Cortex of kidney (tissue), 1 donor: ENCODE measurements at places on chromosomes 7 and 10.

- DNase-seq, result no peak
These were observed 61.7 kb downstream of the ICA1 start for GRCh38 chr7:8200316-8200715.

GRCh38 chr10:102146971-102147428, 5.2 kb upstream of the NOLC1 start:
- no peak for DNase-seq

- no peak for DNase-seq
These were observed 1.8 kb upstream of the ATG9B start for GRCh38 chr7:151025924-151026671.

DNA sequence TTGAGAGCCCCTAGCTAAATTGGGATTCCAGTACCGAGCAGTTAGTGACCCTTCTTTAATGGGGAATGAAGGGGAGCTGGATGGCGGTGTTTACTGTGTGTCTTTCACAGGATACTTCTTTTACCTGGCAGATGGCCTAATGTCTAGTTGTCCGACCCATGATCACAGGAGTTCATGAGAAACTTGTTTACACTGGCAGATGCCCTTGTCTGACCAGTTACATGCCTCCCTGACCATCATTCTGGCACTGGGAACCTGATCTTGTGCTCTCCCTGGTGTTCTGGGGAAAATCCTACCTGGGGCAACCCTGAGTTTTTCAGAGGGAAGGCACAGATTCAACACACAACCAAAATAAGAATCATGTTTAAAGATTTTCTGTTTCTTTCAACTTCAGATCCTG, 120.1 kb upstream of the SLC13A1 start:
- DNase-seq, result no peak

- no peak for DNase-seq
These were observed 42.0 kb downstream of the PRF1 start for GRCh38 chr10:70560511-70560941.

DNA sequence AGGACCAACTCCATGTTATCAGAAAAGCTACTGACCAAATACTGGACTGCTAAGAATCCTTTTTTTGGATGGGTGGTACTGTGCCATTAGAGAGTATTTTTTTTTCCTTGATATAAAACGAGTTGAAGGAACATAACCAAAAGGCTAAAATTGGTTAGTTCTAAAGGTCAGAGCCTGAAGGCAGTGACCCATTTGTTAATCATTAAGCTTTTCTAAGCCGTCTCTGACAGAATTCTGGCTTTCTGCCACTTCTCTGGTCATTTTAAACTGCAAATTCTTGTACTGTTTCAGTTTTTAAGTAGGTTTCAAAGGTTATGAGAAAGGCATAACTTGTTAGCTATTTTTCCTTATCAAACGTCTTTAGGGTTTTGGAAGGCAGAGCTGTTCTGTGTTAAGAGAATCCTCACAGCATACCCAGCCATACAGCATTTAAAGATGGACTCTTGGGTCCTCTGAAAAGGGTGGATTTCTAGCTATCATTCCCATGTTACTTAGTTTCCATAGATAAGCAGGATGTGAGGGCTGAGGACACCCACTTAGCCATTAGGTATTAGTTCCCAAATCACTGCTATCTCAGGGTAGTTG, 196.8 kb downstream of the RNLS start:
- DNase-seq, result no peak

DNA sequence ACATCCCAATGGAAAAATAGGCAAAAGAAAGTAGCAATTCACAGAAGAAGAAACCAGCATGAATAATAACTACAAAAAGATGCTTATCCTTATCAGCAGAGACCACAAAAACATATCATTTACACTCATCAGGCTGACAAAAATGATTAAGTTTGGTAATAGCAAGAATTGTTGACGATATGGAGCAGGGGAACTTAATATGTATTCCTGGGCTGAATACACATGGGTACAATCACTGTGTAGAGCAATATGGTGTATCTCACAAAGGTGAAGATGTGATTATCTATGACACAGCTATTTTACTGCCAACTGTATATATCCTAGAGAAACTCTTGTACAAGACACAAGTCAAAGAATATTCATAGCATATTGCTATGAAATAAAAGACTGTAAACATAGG, 141.8 kb upstream of the NOBOX start:
- no peak for DNase-seq

DNA sequence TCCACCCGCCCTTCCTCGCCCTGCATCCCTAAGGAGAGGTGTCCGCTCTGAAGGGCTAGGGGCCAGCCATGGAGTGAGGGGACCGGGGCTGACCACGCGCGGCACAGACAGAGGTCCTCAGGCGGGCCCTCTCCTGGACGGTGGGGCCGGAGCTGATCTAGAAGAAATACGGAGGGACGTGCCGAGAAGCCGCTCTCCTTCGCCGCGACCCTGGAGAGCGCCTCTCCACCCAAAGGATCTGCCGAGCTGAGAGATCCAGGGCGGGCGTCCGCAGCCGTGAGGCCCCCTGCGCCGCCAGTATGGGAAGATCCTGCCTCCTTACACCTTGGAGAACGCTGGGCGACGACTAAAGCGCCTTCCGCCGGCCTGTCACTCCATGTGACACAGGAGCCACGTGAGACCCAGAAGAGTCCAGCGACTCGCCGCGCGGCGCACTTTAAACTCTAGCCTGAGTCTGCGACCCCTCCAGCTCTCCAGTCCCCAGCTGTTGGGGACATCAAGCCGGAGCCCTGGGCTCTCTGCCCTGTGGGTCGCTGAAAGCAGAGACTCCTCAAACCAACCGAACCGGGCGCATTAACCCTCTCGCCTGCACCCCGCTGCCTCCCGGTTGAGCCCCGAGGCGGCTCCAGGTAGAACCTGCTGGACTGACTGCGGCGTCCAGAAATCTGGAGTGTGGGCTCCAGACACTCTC, 1.5 kb upstream of the SFMBT2 start:
- no peak for DNase-seq

DNA sequence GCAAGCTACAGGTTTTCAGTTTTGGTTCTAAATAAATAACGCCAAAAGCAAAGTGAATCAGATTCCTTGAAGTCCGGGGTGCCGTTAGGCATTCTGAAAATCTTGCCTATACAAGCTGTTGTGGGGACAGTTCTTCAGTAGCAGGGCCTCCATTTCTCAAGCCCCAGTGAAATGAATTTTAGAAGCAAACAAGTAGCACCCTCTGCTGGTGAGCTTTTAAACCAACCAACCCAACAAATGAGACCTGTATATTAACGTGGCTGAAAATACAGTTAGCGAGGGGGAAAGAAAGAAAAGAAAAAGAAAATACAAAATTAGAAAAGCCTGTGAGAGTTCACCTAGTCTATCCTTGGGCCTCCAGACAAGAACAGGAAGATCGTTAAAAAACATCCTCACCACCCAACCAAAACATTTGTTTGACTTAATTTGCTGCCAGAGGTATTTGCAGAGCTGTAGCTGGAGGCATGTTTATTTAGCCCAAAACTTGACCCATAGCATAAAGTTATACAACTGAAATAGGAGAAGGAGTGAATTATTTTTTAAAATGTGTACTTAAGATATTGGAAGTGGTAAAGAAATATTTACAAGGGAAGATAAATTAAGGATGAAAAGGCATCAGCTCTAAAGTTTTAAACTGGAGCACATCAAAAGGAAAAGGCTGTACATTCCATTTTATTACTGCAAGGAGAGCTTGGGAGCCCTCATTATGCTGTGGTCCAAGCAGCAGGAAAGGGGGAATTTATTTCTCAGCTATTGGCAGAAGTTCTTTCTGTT, 98.9 kb downstream of the DYNC1I1 start:
- DNase-seq, result no peak

GRCh38 chr10:113552014-113552413, 839 bp upstream of the HABP2 start:
- no peak for DNase-seq

DNA sequence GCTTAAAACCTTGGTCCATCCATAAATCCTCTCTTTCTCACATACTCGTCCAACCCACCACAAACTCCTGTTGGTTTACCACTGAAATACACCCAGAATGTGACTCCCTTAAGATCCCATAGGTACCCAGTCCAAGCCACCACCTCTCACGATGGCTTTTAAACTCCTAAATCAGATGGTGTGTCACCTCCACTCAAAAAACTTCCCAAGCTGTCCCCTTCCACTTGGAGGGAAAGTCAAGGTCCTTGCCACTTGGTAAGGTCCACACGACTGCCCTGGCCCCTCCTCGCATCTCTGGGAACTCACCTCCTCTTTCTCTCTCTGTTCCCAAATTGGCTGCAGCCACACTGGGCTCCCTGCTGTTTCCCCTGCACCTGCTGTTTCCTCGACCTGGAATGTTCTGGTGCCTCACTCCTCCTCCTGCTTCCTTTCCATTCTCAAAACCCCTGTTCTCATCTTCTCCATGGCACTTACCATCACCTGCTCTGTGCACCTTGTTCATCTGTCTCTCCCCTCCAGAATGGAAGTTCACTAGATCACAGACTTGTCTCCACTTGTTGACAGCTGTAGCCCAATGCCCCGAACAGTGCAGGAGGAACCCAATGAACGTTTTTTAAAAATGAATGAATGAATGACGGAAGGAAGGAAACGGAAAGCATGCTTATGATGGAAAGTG, 23.0 kb downstream of the ZFAND2A start:
- DNase-seq, result no peak

GRCh38 chr7:98802781-98803110, 67.1 kb downstream of the TMEM130 start:
- DNase-seq, result no peak

- no peak for DNase-seq
These were observed 299.1 kb downstream of the PCDH15 start for GRCh38 chr10:54501929-54502328.

- no peak for DNase-seq
These were observed 243.6 kb upstream of the ZWINT start for GRCh38 chr10:56604624-56605023.

GRCh38 chr7:132519936-132520335, 56.3 kb downstream of the PLXNA4 start:
- no peak for DNase-seq

DNA sequence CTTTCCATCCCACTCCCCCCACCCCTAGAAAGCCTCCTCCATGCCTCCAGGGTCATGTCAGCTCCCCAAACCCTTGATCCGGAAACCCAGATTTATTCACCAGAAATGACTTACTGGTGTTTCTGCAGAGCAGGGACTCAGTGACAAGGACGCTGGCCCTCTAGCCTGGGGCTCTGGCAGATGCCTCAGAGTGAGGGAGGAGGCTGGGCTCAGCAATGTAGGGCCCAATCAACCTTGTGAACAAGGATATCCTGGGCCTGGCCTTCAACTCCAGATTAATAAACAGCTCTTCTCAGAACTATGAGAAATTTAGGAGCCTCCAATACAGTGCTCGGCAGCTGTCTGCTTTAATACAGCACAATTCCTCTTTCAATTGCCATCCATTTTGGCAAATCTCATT, at the start of gene MBL2:
MBL2 (minus strand) TSS at position 162 of the 400 bp plus-strand sequence. CDS start 1,149 bp downstream, outside the sequence.
- no peak for DNase-seq

DNA sequence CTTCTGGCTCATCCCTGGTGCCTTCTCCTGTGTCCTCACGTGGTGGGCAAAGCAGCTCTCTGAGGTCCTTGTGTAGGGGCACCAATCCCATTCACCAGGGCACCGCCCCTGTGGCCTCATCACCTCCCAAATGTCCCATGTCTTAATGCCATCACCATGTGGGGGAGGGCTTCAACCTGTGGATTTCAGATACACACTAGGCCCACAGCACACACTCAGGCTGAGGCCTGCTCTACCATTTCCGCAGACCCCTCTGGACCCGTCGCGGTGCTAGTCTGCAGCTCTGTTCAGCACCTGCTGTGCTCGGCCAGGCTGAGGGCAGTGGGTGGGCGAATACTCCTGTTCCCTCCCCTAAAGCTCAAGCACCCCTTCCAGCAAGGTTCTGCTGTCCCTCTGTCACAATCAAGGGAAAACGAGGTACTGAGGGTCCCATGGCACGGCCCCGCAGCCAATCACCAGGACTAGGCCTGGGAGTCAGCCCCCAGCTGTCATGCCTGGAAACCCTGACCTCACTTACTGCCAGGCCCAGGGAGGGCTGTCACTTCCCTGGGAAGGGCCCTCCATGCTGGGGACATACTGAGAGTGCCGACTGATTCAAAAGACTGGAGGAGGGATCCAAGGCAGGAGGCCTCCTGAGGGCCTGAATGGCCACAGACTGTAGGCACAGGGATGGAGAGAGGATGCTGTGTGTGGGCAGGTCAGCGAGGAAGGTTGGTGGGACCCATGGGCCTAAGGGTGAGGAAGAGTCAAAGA, 123.8 kb upstream of the RET start:
- no peak for DNase-seq

DNA sequence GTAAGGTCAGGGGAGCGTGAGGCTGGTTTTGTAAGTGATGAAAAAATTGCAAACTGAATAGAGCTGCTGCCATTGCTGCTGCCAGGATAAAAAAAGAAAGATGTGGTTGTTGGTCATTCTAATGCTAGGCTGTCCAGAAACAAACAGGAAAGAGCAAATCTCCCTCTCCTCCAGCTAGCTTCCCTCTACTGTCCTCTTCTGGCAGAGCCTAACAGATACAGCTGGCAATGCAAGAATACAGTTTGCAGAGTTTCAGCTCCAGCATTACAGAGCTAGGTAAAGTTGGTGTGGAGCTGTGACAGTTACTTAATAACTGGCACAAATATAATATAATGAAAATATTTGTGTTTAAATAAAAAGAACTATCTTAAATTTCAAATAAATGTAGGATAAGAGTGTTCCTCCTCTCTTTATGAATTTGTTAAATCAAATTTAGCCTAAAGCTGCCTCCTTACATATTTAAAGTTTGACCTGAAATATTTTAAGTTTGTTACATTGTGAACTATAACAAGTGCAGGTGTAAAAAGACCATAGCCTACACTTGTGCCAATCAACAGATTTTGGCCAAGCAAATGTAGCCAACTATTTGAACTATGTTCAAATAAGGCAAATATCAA, 407.7 kb downstream of the SH2D4B start:
- no peak for DNase-seq

- no peak for DNase-seq
These were observed 450.6 kb downstream of the DNAJB9 start for GRCh38 chr7:109020251-109020650.

DNA sequence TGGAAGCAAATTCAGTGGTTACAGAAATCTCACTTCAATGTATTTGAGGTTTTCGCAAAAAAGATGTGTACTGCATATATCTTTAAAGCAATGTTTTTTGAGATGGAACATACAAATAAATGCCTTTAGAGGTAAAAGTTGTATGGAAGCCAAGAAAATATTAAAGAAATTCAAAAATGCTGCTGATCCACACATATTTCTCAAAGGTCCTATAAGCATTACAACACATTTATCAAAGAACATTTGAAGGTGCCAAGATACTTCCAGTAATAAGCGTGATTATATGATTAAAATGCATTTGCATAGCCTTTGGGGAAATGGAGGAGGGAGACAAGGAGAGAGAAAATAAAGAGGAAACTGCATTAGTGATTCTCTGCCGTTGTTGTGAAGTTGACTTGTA, 260.1 kb downstream of the BICC1 start:
- no peak for DNase-seq

DNA sequence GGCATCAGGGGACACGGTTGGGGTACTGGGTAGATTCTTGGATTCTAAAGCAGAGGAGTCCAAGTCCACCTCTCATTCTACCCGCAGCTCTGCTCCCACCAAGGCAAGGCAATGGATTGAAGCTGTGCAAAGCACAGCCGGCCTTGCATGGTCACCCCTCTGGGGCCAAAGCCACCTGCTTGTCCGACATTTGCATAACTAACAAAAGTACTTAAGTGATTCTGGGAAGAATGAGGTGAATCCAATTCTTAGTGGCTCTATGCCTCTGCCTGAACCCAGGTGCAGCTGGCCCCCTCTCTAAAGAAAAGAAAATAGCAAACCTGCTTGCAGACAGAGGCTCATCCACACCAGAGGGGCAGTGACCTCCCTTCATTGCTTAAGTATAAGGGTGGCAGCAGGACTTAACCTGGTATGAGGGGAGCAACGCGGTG, 10.7 kb upstream of the COBL start:
- no peak for DNase-seq

GRCh38 chr10:1530871-1531517, 206.3 kb downstream of the ADARB2 start:
- DNase-seq, result no peak
